ENCODE measurements at places on chromosomes 4 and X.

DNA sequence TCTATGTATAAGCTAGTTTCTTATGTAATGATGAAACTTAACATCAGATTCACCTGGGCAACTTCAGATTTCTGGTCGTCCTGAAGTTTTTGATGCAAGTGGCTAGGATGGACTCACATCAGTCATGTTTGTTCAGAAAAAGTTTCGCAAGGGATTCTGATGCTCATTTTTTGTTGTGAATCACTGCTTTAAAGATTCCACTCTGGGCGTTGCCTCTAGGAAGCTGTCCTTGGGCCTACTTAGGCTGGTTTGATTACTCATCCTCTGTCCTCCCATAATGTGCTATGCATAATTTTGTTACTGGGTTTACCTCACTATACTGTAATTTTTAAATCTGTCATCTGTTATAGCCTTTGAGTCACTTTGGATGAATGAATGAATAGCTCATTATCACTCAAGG, 30.8 kb downstream of the HERC3 start:
- DNase-seq, result no peak

- DNase-seq, result no peak
These were observed 84.0 kb upstream of the TBC1D9 start for GRCh38 chr4:140839888-140840790.

DNA sequence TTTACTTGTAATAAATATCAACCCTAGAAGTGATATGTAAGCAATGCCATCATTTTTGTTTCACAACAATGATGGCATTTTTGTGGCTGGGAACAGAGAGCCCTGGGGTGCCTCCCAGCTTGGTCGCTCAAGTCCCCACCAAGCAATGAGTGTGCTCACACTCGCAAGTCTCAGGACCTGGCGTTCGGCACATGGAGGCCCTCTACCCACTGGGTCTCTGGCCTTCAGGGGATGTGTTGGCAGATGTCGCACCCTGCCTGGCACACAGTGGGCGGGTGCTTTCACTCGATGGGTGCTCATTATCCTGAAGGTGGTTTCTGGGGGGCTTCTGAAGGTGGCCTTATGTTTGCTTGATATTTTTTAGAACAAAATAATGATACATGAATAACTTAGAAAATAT, 74.7 kb upstream of the STS start:
- no peak for DNase-seq

DNA sequence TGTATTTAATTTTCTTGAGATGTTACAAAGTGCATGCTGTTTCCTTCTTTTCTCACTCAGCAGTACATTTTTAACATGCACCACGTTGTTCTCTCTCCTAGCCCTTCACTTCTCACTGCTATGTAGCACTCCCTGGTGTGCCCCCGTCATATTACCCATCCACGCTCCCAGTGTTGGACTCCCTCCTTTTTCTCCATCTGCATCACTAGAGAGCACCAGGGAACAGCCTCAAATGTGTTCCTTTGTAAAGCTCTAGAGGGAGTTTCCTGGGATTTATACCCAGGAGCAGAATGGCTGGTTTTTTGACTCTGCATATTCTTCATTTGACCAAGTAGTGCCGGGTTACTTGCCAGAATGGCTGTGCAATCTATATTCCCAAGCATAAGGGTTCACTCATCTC, 240.3 kb upstream of the ANXA3 start:
- DNase-seq, result no peak

DNA sequence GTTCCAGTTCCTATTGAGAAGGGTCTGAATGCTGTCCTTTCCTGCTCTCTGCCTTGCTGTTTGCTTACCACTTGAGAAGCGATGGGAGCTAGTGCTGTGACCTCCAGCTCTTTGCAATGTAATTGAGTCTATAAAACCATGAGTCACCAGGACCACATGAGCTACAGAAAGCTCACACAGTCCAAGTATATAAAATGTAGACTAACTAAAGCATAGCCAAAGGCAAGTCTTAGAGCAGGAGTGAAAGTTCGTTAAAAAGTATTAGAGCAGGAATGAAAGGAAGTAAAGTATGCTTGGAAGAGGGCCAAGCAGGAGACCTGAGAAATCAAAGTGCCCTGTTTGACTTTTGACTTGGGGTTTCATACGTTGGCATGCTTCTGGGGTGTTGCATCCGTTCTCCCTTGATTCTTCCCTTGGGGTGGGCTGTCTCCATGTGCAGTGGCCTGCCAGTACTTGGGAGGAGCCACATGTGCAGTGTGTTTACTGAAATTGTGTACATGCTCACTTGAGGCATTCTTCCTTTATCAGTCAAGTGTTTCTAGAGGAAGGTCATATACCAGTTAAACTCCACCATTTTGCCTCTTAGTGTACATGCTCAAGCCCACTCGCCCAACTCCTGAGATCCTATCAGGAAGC, 71.3 kb upstream of the KIT start:
- no peak for DNase-seq

DNA sequence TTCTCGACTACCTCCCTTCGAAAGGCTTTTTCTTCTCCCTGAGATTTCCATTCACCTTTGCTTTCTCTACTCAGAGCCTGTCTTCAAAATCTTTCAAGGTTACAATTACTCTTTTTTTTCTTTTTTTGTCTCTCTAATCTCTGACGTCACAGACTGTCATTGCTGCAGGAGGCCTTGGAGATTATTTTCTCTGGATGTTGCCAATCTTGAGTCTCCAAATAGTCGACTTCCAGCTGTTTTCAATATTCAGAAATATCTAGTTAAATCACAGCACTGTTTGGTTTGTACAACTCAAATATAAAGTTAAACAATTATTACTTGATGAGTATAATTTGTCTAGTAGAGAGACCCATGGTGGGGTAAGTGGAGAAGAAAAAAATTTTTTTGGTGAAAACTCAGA, 359.0 kb upstream of the BOD1L1 start:
- no peak for DNase-seq

DNA sequence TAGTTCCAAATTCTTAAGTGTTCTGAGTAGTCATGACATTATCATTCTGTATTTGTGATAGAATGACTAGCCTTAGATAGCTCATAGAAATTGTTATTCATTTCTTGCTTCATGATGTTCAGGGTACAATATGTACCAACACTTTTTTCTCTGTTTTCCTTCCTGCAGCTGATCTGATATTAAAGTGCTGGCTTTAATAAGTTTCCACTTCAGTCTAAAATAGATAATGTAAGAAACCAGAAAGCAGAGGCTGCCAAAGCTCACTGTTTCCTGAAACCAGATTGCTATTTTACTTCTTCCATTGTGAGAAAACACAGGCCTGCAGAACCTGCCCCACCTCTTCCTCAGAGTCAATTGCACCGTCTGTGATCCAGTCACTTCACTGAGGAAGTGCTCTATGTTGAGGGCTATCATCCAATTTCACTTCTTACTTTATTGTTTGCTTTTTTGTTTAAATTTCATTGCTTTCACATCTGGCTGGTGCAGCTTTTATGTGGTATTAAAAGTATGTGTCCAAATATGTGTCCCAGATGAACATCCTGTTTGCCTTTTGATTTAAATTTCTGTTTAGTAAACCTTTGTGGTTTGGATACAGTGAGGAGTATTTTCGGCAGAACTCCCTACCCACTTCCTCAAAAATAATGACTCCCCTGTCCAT, 652.1 kb downstream of the ANKRD50 start:
- DNase-seq, result peak; percentile 76

DNA sequence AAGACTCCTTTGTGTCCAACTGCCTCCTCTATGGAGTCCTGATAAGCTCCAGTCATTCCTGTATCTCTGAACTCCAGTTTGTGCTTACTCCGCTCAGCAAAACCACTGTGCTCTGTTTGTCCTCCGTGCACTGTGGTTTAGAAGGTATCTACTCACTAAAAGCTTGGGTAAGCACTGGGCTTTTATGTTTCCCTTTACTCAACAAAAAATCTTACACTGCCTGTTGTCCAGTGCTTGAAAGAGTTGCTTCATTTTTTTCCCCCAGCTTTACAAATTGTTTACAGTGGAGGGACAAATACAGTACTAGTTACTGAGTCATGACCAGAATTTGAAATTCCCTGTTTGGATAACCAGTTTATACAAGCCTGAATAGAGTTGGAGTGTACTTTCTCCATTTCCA, 545.3 kb upstream of the FAT1 start:
- no peak for DNase-seq

GRCh38 chr4:154348657-154349056, 142.9 kb downstream of the DCHS2 start:
- no peak for DNase-seq

- DNase-seq, result no peak
These were observed 93.9 kb downstream of the PTPN13 start for GRCh38 chr4:86688026-86688425.

- DNase-seq, result no peak
These were observed 633.4 kb downstream of the CENPC start for GRCh38 chr4:66911880-66912279.

DNA sequence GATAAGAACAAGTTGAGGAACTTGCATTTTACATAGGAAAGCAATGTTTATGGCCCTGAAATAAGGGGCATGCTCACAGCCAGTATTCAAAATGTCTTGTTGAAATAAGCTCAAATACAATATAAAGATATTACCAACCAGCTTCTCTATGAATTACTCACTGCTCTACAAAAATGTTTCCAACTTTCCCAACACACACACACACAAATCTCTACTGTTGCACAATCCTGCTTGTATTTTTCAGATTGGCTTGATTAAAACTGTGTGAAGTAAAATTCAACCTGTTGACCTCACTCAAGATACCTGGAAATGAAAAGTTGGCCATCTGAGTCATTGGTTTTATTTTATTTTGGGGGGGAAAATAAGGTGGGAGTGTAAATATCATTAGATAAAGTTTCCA, 128.6 kb downstream of the CHIC2 start:
- DNase-seq, result no peak
